ENCODE measurements at places on chromosomes 2 and 18. TPM values are rescaled to one million over a fixed set of nuclear protein-coding genes. Genes with fewer than 3 reads are reported as not detected.

Gene CFAP53
- 0.33 TPM for total RNA-seq

Gene PAX3
- not detected for total RNA-seq

Gene FEV
- total RNA-seq: not detected

Gene PJVK
- 3.8 TPM for total RNA-seq
